ENCODE measurements at places on chromosomes 12 and 14. TPM values are rescaled to one million over a fixed set of nuclear protein-coding genes. Genes with fewer than 3 reads are reported as not detected.

DNA sequence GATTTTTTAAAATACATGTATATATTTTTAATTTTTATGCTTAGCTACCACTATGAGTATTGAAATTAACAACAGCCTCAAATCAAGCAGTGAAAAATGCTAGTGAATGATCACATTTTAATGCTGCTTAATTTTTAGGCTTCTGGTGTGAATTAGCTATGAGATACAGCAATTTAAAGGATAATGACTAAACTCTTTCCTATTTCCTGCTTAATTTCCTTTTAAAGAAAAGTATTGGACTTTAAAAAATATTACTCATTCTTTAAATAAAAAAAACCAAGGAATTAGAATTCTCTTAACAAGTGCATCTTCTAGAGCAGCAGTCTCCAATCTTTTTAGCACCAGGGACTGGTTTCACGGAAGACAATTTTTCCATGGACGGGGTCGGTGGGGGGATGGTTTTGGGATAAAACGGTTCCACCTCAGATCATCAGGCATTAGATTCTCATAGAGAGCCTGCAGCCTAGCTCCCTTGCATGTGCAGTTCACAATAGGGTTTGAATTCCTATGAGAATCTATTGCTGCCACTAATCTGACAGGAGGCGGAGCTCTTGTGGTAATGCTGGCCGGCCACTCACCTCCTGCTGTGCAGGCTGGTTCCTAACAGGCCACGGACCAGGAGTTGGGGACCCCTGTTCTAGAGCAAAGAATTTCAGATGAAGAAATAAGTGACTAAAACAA lies 18.6 kb upstream of the NTN4 start:
- no peaks in the 10 kb centered on the region for H3K27me3 ChIP-seq
- no peak overlapping the region for H3K4me3 ChIP-seq
- no peak for DNase-seq
- no peaks in the 10 kb centered on the region for H3K36me3 ChIP-seq
- no peaks in the 10 kb centered on the region for H3K4me1 ChIP-seq
- H3K27ac ChIP-seq: no peak overlapping the region

GRCh38 chr12:12685305-12685704 lies 10.7 kb downstream of the GPR19 start:
- H3K27me3 ChIP-seq: no peaks in the 10 kb centered on the region
- no peaks in the 10 kb centered on the region for H3K36me3 ChIP-seq
- H3K27ac ChIP-seq: no peak overlapping the region
- no peak for DNase-seq
- no peaks in the 10 kb centered on the region for H3K4me1 ChIP-seq

Gene ASCL1
- 0.04 TPM for total RNA-seq

Gene SLC8A3
- total RNA-seq: 5.5 TPM

GRCh38 chr12:7907009-7907408 lies 29.0 kb downstream of the SLC2A3 start:
- no peaks in the 10 kb centered on the region for H3K36me3 ChIP-seq
- no peaks in the 10 kb centered on the region for H3K4me1 ChIP-seq
- H3K27me3 ChIP-seq: no peaks in the 10 kb centered on the region
- H3K27ac ChIP-seq: no peak overlapping the region

DNA sequence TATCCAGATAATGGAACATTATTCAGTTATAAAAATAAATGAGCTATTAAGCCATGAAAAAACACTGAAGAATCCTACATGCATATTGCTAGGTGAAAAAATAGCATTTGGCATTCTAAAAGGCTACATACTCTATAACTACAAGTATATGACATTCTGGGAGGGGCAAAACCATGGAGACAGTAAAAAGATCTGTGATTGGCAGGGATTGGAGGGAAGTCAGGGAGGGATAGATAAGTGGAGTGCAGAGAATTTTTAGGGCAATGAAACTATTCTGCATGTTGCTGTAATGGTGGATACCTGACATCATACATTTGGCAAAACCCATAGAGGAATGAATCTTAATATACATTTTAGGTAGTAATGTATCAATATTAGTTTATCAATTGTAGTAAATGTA lies 63.1 kb upstream of the SLC38A2 start:
- H3K36me3 ChIP-seq: no peaks in the 10 kb centered on the region
- no peak overlapping the region for H3K27ac ChIP-seq
- peaks cover 6% of the 10 kb centered on the region for H3K4me1 ChIP-seq
- no peak overlapping the region for H3K4me3 ChIP-seq
- no peak for DNase-seq

DNA sequence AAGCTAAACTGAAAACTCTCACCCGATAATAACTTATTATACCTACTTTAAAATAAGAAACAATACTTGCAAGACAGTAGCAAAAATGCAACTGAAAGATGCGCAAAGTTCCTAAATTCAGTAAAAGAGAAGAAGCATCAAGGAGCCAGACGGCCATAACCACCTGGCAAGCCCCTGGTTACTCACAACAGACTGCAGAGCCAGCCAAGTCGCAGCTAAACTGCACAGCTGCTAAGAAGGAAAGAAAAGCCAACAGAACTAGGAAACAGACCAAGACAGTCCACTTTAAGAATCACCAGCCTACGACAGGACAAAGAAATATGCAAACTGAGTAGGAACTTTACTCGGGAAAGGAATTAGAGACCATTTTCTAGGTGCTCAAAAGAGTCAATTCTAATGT lies 127.9 kb downstream of the TMTC1 start:
- no peak overlapping the region for H3K4me3 ChIP-seq
- H3K27ac ChIP-seq: no peak overlapping the region
- H3K27me3 ChIP-seq: no peaks in the 10 kb centered on the region
- DNase-seq: peak; percentile 70
- H3K4me1 ChIP-seq: peaks cover 2% of the 10 kb centered on the region

- H3K36me3 ChIP-seq: no peaks in the 10 kb centered on the region
- no peaks in the 10 kb centered on the region for H3K4me1 ChIP-seq
- H3K27me3 ChIP-seq: no peaks in the 10 kb centered on the region
- no peak overlapping the region for H3K4me3 ChIP-seq
- no peak overlapping the region for H3K27ac ChIP-seq
Measured at GRCh38 chr14:63428486-63428885, 109.8 kb upstream of the GPHB5 start.

- DNase-seq: no peak
- H3K27ac ChIP-seq: no peak overlapping the region
- H3K4me3 ChIP-seq: no peak overlapping the region
- no peaks in the 10 kb centered on the region for H3K36me3 ChIP-seq
- H3K27me3 ChIP-seq: peaks cover 2% of the 10 kb centered on the region
Measured at GRCh38 chr14:99749763-99750715, 43.2 kb upstream of the EML1 start.

- H3K27me3 ChIP-seq: no peaks in the 10 kb centered on the region
- peaks cover 36% of the 10 kb centered on the region for H3K4me1 ChIP-seq
- H3K27ac ChIP-seq: no peak overlapping the region
- no peaks in the 10 kb centered on the region for H3K36me3 ChIP-seq
- DNase-seq: peak; percentile 87
- no peak overlapping the region for H3K4me3 ChIP-seq
Measured at GRCh38 chr14:92456215-92457015, 57.2 kb upstream of the RIN3 start.

- DNase-seq: no peak
- no peak overlapping the region for H3K27ac ChIP-seq
- no peaks in the 10 kb centered on the region for H3K36me3 ChIP-seq
- no peak overlapping the region for H3K4me3 ChIP-seq
Measured at GRCh38 chr12:91964501-91964900, 181.1 kb downstream of the BTG1 start.

Gene BATF
- 0.44 TPM for total RNA-seq

Gene STON2
- total RNA-seq: 34.5 TPM

Gene NFE2
- 1.6 TPM for total RNA-seq

- H3K27me3 ChIP-seq: peaks cover 2% of the 10 kb centered on the region
- no peak overlapping the region for H3K27ac ChIP-seq
- no peak for DNase-seq
- no peak overlapping the region for H3K4me3 ChIP-seq
Measured at GRCh38 chr12:5840944-5841343, 104.1 kb downstream of the ANO2 start.

DNA sequence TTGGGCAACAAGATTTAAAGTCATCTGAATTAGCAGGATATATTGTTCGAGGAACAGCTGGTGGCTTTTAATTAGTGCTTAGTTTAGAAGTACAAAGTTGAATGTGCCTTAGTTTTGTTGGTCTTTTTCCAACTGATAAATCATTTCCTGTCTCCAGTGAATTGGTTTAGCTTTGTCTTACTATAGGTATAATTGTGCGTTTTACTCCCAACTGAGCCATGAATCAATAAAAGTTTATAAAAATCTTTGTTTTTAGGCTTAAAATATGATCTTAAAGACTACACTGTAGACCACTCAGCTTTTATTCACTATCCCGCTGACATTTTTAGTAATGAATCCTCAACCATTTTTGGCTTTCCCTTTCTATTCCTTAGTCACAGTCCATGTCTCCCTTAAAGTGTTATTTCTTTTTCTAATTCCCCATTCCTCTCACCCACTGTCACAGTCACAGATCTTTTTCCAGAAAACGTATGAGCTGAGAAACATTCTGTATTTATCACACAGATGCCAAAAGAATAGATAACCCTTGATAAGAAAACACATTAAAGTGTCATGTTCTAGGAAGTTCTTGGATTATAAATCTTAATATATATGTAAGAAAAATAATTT lies 34.0 kb upstream of the ALG10 start:
- H3K27me3 ChIP-seq: no peaks in the 10 kb centered on the region
- no peak for DNase-seq
- no peaks in the 10 kb centered on the region for H3K4me1 ChIP-seq
- H3K27ac ChIP-seq: no peak overlapping the region

GRCh38 chr12:34390846-34391700 lies 368.8 kb downstream of the ALG10 start:
- no peak overlapping the region for H3K27ac ChIP-seq
- H3K4me3 ChIP-seq: no peak overlapping the region
- no peaks in the 10 kb centered on the region for H3K36me3 ChIP-seq
- no peaks in the 10 kb centered on the region for H3K4me1 ChIP-seq

Gene PTPN21
- total RNA-seq: 23.9 TPM

Gene C12orf42
- 1.7 TPM for total RNA-seq

Gene KRT75
- not detected for total RNA-seq

Gene WNT5B
- total RNA-seq: 38.8 TPM

DNA sequence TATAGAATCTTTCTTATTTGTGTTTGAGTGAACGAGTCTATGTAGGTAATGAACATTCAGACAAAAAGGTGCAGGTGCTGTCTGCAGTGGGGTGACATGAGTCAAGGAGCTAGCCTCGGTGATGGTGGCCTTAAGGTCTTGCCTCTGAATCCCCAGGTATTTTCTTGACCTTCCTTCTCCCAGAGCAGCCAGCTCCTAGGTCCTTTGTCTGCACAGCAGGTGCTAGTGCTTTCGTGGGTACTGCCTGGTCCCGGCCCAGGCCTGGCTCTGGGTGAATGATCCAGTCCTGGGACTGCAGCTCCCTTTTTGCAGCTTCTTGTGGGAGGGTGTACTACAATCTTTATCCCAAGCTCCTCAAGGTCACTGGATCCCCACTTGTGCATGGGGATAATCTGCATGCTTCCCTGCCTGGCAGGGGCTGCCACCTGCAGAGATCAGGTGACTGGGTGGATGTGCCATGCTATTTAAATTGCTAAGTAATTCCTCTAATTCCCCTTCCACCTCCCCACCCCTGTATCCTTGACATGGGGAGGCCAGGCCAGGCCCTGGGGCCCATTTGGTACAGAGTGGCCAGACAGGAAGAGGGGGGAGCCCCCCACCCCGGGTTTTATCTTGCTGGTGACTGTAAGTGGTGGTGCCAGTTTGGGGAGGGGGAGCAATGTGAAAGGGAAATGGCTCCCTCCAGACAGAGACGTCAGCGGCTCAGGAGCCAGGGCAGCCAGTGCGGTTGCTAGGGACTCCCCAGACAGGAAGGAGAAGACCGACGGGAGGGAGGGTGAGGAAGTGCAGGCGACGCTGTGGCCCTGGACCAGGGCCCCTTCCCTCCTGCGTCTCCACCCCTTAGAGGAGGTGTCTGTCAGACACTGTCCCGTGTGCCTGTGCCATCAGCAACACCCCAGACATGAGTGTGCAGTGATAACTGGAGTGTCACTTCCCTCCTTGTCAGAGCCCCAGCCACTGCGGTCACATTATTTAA lies 6.7 kb downstream of the VASH1 start:
- no peaks in the 10 kb centered on the region for H3K27me3 ChIP-seq
- H3K36me3 ChIP-seq: peaks cover 50% of the 10 kb centered on the region
- peak; percentile 78 for DNase-seq
- H3K4me1 ChIP-seq: peaks cover 51% of the 10 kb centered on the region

- H3K27ac ChIP-seq: peak overlapping the region; percentile 29
- peaks cover 2% of the 10 kb centered on the region for H3K27me3 ChIP-seq
- H3K36me3 ChIP-seq: no peaks in the 10 kb centered on the region
- peaks cover 4% of the 10 kb centered on the region for H3K4me1 ChIP-seq
- no peak overlapping the region for H3K4me3 ChIP-seq
Measured at GRCh38 chr14:55532645-55533344, 47.2 kb upstream of the KTN1 start.

- no peaks in the 10 kb centered on the region for H3K27me3 ChIP-seq
- no peak overlapping the region for H3K4me3 ChIP-seq
- DNase-seq: peak; percentile 49
- H3K4me1 ChIP-seq: peaks cover 16% of the 10 kb centered on the region
- peak overlapping the region; percentile 78 for H3K27ac ChIP-seq
- H3K36me3 ChIP-seq: peaks cover 37% of the 10 kb centered on the region
Measured at GRCh38 chr12:122051231-122051876, 27.2 kb upstream of the MLXIP start.

DNA sequence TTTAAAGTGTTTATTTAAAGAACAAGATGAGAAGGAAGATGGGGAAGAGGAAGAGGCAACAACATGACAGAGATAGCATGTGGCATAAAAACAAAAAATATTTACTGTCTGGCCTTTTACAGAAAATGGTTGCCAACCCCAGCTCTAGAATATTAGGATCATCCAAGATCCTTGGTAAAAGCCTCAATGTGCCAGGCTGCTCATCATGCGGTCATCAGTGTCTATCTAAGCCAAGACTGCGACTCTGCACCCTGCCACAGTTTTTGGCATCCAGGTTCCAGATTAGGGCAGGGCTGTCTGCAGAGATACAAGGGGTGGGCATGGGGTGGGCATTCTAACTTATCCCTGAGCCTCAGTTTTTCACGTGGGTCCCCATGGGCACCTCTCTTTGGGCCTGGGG lies 46.9 kb upstream of the CNTN1 start:
- no peaks in the 10 kb centered on the region for H3K4me1 ChIP-seq
- DNase-seq: no peak
- H3K36me3 ChIP-seq: no peaks in the 10 kb centered on the region
- H3K4me3 ChIP-seq: no peak overlapping the region

DNA sequence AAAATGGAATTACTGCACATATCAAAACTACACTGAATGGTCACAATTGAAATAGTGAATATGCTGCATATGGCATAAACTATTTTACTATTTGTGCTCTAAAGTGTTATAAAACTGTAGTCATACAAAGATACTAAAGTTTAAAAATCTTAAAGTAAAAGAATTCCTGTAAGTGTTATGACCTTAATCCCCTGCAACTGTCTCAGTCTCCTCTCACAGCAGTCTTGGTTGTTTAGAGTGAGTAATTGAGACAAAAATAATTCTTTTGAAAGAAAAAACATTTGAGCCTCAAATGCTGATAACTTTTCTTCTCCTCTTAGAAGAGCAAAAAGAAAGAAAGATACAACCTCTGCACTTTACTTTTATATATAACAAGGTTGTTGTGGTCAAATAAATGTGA lies 99.9 kb downstream of the SYT1 start:
- H3K27ac ChIP-seq: no peak overlapping the region
- DNase-seq: no peak
- H3K4me3 ChIP-seq: no peak overlapping the region

All from muscle of leg (tissue), 16 donors.